GM13977 (cell line): ENCODE measurements at places on chromosomes 2 and 18.

DNA sequence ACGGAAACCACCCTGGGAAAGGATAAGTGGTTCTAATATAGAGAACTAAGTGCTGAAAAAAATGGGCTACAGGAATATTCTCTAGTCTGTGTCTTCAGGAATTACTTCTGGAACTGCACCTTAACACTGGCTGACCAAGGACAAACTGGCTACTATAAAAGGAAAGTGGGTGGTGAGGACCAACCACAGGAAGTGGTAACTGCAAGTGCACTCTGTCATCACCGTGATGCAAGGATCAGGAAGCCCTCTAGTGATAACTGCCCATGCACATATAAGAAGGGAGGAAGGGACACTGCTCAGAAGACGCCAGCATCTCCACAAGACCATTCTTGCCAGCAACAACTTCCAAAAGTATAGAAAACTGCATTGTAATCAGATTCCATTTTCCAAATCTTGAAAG lies 424.4 kb upstream of the RGPD4 start:
- DNase-seq = no peak

- no peak for DNase-seq
Measured at GRCh38 chr2:49459314-49459993, 305.1 kb upstream of the FSHR start.

- DNase-seq = no peak
Measured at GRCh38 chr2:64914247-64914646, 75.0 kb upstream of the SLC1A4 start.

DNA sequence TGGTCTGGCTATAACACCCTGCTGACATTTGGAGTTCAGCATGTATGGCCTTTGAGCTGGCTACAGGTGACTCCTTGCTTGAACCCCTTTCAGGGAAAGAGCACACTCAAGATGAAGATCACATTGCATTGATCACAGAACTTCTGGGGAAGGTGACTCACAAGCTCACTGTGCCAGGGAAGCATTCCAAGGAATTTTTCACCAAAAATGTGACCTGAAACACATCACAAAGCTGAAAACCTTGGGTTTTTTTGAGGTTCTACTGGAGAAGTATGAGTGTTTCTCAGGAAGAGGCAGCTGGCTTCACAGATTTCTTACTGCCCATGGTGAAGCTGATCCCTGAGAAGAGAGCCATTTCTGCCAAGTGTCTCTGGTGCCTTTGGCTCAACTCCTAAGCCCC lies 879.0 kb downstream of the CBLN2 start:
- DNase-seq = no peak

DNA sequence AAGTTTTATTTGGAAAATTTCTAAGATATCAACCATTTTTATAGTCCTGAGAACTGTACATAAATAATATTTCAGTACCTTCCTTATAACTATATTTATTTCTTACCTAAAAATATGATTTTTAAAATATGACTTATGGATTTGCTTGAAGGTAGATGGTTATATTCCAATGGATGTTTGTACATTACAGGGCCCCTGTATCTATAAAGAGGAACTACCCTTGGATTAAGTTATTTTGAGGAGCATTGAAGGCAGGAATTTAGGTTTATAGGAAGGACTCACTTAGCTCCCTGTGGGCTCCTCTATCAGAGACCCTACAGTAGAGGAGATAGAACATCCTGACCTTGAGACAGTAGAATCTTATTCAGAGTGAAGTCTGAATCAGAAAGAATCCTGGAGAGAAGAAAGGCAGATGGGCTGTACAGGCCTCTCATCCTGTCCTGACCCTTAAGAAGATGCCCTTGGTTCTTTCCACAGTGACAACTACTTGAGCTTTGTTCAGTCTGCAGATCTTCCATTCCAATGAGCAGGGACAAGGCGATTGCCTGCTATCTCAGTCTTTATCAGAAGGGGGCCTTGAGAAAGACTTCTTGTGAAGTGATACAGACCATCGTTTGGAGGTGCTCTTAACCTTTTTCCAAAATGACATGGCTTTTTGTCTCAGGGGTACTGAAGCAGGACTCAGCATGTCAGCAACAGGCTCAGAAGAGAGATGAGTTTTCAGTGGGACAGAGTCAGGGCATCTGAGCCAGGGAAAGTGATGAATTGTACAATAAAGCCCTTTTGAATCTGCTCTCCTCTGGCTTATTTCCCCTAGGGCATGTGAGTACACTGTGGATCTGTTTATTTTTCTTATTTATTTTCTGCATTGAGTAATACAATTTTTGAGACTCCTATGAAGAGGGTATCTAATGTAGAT lies 20.9 kb downstream of the OXER1 start:
- no peak for DNase-seq

DNA sequence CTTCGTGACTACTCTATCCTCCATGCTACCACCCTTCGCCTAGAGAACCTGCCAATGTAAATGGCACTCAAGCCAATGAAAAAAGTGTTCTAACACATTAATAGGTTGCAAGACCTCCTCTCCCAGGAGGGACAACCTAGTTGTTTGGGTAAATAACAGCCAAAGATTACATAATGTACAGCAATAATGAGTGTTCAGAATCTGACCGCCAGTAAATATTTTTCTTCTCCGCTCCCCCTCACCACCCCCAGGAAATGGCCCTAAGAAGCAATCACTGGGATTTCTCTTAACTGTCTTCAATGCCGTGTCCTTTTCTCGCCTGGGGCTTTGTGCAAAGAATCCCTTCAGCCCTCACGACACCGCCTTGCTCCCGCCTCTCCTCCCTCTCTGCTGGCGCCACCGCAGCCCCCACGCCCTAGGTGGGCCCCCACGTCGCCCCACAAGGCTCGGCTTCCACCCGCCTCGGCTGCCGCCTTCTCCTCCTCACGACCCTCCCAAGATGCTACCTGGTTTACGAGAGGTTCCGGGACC lies 458 bp downstream of the HYCC2 start:
- peak; percentile 18 for DNase-seq

DNA sequence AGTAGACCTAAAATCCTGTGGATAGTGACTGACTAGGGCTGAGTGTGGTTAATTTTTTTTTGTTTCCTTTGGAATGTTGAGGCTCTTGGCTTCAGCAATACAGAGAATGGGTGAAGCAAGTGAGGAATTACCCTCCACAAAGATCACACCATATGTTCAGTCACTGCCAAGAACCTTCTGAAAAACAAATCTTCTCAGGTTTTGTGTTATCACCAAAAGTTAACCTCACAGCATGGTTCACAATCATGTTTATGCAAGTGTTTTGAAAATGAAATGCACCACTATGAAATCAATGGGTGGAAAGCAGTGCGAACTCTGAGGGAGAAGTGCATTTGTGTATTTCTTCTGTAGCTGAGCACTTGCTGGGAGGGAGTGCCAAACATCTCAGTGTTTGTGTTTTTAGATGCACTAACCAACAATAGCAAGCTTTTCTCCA lies 44.4 kb downstream of the SPATS2L start:
- no peak for DNase-seq

- DNase-seq = no peak
Measured at GRCh38 chr2:191693778-191694177, 15.8 kb downstream of the NABP1 start.

- DNase-seq = no peak
Measured at GRCh38 chr2:229287823-229288222, 16.7 kb upstream of the PID1 start.

GRCh38 chr2:121095257-121096080 lies 189.5 kb downstream of the TFCP2L1 start:
- DNase-seq = peak; percentile 67

DNA sequence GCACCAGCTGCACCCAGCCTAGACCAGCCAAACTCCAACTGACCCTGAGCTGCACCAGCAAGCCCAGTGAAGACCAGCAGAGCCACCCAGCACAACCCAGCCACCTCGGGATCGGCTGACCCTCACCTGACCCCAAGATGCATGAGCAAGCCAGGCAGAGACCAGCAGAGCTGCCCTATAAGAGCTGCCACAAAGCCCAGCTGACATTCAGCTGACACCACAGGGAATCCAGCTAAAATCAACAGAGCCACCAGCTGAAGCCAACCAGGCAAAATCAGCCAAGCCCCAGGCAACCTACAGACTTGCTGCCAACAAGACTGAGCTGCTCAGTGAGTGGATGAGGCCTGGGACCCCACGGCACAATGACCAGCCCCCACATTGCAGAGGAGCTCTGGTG lies 54.6 kb downstream of the CYP27C1 start:
- DNase-seq = no peak

DNA sequence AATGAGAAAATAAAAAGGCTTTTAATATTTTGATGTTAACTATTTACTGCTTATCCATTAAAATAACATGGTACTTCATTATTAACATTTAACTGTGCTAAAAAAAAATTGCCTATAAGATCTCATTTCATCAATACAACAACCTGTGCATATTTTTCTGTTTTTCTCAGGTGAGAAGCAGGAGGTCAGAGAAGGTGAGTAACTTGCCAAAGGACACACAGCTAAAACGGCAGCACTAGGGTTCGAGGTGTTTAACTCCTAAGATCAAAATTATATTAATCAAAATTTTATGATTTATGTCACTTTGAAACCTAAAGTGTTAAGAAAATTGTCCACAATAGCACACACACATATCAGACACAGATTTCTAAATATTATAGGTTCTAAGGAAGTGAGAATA lies 366.0 kb downstream of the TGIF1 start:
- DNase-seq = no peak

DNA sequence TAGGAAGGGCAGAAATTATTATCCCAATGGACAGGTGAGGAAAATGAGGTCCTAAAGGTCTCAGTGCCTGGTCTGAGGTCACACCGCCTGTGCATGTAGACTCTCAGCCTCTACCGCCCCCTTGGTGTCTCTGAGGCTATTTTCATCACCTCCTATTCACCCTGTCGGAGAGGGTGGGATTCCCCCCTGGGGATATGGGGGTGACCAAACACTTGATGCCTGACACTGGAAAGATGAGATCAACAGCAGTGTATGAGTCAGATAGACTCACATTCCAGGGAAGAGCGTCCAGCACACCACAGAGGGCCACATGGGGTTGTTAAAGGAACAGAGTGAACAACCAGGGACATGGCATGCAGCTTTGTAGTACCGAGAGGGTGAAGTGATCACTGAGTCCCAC lies 199.7 kb downstream of the SMAD2 start:
- no peak for DNase-seq

DNA sequence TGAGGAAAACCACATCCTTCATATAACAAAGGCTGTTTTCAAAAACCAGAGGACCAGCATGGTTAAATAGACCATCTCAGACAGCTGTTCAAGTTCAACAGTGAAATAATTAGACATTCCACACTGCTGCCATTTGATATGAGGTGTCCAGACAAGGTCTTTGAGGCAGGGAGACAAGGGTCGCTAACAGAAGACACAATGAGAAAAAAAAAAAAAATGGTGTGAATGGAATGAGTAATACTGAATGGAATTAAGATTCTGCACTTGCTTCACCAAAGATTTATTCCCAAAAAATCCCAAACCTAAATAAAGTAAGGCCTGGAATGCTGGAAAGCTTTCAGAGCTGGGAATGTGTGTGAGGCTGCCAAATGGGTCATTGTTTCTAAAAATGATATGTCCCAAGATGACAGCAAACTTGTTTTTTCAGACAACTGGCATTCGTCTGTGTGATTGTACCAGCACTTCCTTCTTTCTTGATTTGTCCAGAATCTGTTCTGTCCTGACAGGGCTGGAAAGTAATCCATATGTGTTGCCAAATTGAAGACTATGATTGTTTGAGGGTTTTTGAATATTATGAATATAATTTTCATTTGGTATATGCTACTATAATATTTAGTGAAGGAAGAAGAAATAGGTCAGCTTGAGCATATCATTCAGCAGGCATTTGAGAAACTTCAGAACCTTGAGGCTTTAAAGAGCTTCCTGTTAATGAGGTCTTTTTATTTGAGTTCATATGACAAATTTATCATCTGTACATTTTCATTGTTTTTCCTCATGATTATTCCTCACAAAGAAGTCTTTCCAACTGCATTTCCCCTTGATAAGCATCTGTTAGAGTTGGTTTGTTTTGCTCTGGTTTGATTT lies 85.2 kb upstream of the ITGA4 start:
- no peak for DNase-seq

- DNase-seq = no peak
Measured at GRCh38 chr18:75223687-75224347, 13.2 kb downstream of the TSHZ1 start.

DNA sequence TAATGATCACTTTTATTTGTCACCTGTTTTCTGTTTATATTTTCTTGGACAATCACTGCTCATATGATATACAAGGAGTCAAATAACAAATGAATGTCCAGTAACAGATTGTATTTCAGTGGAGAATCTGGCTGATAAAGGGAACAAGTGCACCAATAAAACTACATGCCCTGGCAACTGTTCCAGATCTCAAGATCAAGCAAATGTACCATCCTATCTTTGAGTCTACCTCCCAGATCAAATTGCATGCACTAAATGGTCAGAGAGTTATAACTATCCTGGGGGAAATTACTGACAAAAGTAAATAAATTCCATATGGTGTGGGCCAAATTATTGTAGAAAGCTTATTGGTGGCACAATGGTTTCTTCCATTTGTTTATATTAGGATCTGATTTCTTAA lies 452.8 kb downstream of the MBD2 start:
- no peak for DNase-seq

DNA sequence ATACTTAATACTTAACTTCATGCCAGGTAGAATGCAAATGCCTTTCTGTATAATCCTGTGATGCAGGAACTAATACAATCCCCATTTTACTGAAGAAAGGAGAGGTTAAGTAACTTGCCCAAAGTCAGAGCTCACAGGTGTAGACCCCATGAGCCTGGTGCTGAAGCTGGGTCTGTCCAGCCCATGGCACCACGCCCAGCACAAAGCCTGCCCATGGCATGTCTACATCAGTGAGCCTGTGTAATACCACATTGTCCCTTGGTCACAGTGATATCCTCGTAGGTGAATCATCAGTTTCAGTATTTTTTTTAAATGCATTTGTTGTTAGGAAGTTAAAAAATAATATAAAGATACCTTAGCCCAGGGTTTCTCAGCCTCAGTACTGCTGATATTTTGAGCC lies 69.9 kb upstream of the MCFD2 start:
- no peak for DNase-seq

DNA sequence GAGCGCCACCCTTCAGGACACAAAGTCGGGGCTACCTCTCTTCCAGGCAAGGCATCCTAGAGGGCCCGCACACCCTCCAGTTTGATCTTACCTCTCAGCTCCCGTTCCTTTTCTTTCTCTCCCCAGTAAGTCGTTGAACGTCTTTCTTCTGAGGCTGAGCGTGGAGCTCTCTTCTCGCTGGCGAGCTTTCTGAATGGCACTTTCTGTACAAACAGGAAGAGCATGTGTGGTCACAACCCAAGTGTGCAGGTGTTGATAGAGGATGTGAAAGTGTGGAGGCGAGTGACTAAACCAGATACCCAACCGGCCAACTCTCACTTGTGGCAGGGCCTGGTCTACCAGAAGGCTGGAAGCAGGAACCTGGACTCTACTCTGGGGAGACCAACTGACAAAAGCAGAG lies at the start of gene AFF3:
Gene AFF3, minus strand, starts transcription at position 198 of the 400 bp plus-strand sequence. CDS start 38,136 bp downstream, outside the sequence.
- DNase-seq = peak; percentile 77
